Cerebellar nuclear complex (tissue), 1 donor: ENCODE measurements at places on chromosomes 11 and 22.

DNA sequence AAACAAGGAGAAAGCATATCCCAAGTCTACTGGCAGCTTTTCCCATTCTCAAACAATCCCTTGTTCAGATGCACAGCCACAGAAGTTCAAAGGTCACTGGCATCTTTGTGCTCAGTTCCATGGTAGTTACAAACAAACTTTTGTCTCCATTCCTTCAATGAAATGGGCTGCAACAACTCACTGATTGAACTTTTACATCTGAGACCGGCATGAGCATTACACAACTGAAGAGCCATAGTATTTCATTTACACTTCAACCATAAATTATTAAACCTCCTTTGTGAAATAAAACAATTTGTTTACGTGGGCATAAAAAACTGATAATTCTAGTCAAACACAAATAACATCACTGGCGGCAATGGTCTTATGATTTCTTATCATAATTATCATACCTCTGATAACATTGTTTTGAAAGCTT is 67.8 kb upstream of the ARHGAP32 start:
- no peak for DNase-seq

GRCh38 chr11:1829039-1829820 is 5.6 kb upstream of the SYT8 start:
- DNase-seq, result no peak

DNA sequence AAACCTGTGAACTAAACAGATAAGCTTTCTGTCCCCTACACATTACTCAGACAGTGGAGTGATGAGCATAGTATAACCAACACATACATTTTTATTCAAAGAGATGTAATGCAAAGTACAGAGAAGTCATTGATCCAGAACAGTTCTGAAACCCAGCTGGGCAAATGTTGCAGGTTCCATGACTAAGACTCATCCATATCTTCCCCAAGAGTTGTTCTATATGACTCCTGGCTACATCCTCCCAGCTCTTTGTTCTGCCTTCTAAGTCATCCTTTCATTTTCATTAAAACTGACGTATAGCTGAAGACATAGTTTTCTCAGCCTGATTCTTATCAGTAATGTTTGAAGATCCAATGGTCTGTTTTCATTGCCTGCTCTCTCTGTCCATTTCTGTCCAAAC is 47.3 kb downstream of the PLAAT5 start:
- no peak for DNase-seq

DNA sequence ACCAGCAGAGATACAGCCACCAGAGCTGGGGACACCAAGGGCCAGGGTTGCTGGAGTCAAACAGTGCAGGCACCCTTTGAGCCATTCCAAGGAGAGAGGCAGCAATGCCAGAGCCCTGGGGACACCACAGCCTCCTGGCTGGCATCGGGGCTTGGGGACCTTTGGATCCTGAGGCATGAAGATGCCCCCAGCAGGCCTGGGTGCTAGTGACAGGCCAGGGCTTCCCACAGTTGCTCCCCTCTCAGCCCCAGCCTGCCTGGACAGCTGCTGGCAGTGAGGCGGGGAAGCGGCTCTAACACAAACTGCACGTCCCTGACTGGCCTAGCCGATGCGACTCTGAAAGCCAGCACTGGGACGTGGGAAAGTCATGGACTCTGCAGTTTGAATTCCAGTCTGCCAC is 2.7 kb downstream of the CD5 start:
- DNase-seq, result no peak

DNA sequence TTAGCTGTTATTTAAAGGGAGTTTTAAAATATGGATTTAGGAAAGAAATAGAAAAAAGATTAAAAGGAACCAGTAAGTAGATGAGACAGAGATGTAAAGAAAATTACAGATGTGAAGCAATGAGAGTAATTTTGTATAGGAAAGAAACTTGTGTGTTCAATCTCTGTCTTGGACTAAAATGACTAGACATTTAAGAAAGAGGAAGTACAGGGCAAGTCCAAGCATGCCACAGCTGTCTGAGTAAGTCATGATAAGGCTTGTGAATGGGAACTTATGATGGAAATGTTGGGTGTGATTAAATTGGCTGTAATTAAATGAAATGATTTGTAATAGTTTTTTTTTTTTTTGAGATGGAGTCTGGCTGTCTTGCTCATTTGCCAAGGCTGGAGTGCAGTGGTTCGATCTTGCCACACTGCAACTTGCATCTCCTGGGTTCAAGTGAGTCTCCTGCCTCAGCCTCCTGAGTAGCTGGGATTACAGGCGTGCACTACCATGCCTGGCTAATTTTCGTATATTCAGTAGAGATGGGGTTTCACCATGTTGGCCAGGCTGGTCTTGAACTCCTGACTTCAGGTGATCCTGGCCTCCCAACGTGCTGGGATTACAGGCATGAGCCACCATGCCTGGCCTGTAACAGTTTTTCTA is 5.9 kb upstream of the ACY3 start:
- no peak for DNase-seq

GRCh38 chr11:1530686-1531448 is 41.2 kb downstream of the DUSP8 start:
- no peak for DNase-seq

DNA sequence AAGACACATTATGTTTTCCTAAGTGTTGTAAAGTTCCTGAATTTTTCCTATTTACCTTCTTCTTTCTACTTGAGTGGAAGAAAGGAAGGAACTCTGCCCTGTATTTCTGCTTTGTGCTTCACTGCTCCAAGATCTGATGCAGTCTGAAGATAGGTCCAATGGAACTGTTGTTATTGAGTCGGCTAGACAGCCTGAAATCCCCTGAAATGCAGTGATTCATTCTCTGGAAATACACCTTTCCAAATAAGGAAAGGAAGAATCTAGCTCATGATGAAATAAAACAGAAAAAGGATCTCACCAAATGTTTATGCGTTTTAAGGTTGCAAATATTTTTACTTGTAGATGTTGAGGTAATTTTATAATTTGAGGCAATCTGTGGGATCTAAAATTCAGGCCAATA is 322.8 kb downstream of the GUCY1A2 start:
- DNase-seq, result no peak
